ENCODE measurements at places on chromosomes 5 and 9.
A peak's percentile ranks its signal among the peaks of the same experiment; 100 is the strongest.

DNA sequence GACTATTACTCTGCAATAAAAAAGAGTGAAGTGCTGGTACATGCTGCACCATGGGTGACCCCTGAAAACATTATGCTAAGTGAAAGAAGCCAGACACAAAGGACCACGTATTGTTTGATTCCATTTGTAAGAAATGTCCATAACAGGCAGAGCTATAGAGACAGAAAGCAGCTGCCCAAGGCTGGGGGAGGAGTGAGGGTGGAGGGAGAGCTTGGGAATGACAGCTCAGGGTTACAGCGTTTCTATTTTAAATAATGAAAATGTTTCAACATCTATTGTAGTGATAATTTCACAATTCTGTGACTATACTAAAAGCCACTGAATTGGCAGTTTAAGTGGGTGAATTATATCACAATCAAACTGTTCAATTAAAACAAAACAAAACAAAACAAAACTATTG, 81.7 kb downstream of the MYO10 start:
- DNase-seq = no peak

DNA sequence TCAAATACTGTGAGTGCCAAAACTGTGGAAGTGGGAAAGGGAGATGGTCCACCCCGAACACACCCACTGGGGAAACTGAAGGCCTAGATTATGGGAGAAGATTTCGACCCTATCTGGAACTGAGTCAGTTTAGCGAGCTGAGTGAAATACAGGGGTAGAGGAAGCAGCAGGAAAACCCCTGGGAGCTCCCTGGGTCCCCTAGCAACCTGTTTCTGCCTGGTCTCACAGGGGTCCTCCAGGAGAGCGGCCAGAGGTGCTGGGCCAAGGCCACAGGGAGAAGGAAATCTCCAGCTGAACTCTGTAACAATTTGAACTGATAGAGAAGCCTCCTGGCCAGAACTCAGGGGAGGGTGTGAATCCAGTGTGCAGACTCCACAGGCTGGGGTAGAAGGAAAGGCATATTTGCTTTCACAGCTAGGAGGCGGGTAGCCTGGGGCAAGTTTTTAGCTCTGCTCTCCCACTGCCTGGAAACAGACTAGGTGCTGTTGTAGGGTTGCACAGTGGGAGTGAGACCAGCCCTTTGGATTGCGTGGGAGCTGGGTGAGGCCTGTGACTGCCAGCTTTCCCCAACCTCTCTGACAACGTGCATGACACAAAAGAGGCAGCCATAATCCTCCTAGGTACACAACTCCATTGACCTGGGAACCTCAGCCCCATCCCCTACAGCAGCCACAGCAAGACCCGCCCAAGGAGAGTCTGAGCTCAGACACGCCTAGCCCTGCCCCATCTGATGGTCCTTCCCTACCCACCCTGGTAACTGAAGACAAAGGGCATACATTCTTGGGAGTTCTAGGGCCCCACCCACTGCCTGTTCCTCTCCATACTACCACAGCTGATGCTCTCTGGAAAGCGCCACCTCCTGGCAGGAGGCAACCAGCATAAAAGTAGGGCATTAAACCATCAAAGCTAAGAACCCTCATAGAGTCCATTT, 78.8 kb upstream of the GPBP1 start:
- no peak for DNase-seq

- DNase-seq = no peak
Measured at GRCh38 chr5:119289438-119290044, 66.3 kb upstream of the TNFAIP8 start.

DNA sequence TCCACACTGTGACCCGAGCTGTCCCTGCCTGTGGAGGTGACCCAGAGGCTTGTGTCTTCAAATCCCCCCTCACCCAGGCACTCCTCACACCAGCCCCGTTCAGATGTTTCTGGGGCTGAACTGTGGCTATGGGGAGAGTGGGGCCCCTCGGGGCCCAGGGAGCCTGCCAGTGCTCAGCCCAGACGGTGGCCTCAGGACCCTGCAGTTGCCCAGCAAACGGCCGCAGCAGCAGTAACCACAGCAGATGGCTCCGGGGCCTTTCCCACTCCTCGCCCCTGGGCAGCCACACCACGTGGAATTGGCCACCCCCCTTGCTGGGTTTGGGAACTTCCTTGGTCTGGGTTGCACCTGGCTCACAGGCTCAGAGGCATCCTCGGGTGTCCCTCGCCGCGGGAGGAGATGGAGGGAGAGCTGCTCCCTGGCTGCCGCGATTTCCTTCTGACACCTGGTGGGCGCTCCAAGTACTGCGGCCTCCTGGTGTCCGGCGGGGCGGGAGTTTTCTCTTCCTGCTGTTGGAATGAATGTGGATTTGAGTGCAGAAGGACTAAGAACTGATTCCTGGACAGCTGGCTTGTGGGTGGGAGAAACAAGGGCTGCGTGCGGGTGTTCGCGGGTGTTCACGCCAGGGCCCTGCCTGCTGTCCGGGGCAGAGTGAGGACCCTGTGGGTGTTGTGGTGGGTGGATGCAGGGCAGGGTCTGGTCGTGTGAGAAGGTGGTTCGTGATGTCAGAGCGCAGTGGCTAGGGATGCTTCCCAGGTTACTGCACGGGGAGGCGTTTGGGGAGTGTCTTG, 97.5 kb downstream of the COL5A1 start:
- DNase-seq = peak; percentile 18

DNA sequence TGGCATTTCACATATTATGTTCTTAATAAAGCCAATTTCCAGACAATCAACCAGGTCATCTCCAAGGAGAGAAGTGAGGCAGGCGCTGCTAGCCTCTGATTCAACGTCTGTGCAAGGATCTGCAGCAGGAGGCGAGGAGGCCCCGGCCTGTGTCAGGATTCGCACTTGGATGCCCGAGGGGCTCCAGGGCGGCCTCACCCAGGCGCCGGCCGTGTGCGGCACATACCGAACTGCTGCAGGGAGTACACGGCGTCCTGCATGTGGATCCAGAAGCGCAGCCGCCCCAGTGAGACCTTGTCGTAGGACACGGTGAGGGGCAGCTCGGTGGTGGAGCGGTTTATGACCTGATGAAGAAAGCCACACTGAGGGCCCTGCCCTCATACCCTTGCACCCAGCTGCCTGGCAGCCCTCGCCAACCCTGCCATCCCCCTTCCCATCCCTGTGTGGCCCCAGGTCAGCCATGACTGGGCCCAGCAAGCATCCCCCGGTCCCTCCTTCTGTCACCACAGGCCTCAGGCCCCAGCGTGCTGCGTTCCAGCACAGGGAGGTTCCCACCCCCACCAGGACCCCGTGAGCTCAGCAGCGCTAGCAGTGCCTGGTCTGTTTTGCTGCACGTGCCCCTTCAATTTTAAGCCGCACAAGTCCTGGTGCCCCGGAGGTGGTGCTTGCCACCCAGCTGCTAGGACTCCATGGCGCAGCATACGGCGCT, 9.9 kb downstream of the CLPTM1L start:
- DNase-seq = no peak

DNA sequence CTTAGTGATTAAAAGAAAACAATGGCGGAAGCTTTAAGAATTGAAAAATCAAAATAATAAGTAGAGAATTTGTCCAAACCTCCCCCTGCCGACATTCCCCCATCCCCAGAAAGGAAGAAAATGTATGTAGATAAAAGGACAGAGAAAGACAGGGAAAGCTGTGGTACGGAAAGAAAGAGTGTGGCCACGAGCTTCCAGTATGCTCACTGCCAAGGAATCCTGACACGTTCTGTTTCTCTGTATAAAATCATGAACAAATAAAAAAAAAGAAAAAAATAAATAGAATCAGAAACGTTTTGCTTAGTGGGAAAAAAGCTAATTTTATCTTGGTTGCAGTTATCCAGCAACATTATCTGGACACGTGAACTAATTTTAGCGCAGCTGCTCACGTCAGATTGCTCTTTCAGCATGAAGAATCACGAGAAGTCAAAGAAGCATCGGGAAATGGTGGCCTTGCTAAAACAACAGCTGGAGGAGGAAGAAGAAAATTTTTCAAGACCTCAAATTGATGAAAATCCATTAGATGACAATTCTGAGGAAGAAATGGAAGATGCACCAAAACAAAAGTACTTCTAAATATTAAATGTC, 15.2 kb downstream of the DNAJC21 start:
- no peak for DNase-seq

DNA sequence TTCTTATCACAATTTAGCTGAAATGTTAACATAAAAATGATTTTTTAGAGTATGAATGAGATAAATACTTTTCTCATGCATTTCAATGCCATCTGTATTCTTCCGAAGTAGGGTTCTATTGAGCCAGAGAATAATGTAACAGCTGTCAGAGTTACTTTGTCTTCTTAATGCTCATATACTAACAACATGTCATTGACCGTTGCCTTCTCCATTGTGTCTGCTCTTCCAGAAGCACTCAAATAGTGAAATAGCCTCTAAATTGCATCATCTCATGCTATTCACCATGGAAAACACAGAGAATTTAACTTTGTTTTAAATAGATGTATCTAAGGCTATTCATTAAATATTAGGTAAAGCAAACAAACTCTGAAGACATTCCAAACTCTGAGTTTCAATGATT, 1875.9 kb upstream of the CDH9 start:
- no peak for DNase-seq

- no peak for DNase-seq
Measured at GRCh38 chr9:133789778-133790177, 51.6 kb upstream of the SARDH start.

- no peak for DNase-seq
Measured at GRCh38 chr9:16986556-16986955, 116.1 kb upstream of the BNC2 start.

- no peak for DNase-seq
Measured at GRCh38 chr9:136740971-136741882, 1.5 kb downstream of the LCN10 start.

- no peak for DNase-seq
Measured at GRCh38 chr5:168096525-168096924, 194.9 kb upstream of the WWC1 start.

- peak; percentile 27 for DNase-seq
Measured at GRCh38 chr5:94908889-94909480, 290.5 kb downstream of the SLF1 start.

GRCh38 chr5:1318659-1319251, 23.9 kb upstream of the TERT start:
- no peak for DNase-seq

GRCh38 chr5:153099328-153099727, 391.1 kb upstream of the GRIA1 start:
- DNase-seq = no peak

GRCh38 chr9:26789959-26790358, 102.6 kb downstream of the CAAP1 start:
- DNase-seq = no peak

GRCh38 chr5:159330131-159330800, at the start of gene IL12B:
Gene IL12B, minus strand, starts transcription at chr5:159330487. Its CDS starts 3,705 bp downstream, at chr5:159326782.
- no peak for DNase-seq

- peak; percentile 9 for DNase-seq
Measured at GRCh38 chr5:25544652-25545249, 900.0 kb upstream of the CDH10 start.

GRCh38 chr5:83914662-83915418, 194.2 kb upstream of the HAPLN1 start:
- no peak for DNase-seq

DNA sequence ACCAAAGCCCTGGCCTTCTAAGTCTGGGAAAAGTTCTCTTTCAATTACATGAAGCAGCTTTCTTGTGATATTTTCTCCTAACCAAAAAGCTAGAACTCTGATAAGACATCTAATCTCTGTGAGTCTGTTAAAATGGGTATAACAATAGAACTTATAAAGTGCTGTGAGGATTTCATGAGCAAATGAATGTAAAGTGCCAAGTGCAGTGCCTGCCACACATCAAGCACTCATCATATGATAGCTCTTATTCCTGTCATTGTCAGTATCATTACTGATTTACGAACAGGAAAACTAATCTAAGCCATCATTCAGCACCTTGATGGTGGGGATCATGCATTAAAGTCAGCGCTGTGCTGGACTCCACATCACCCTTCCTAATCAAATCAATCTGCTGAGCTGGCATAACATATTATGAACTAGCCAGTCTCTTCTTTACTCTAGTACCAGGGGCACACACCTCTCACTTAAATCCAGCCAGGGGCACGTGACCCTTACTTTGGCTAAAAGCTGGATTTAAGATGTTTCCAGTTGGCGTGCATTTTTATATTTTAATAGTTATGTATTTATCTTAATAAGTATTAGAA, 37.3 kb downstream of the YIPF5 start:
- no peak for DNase-seq

- DNase-seq = no peak
Measured at GRCh38 chr5:144191998-144192397, 21.3 kb downstream of the KCTD16 start.

- peak; percentile 54 for DNase-seq
Measured at GRCh38 chr9:106921341-106921899, 58.5 kb downstream of the ZNF462 start.

GRCh38 chr5:148120317-148120716, 48.0 kb upstream of the SPINK14 start:
- no peak for DNase-seq

DNA sequence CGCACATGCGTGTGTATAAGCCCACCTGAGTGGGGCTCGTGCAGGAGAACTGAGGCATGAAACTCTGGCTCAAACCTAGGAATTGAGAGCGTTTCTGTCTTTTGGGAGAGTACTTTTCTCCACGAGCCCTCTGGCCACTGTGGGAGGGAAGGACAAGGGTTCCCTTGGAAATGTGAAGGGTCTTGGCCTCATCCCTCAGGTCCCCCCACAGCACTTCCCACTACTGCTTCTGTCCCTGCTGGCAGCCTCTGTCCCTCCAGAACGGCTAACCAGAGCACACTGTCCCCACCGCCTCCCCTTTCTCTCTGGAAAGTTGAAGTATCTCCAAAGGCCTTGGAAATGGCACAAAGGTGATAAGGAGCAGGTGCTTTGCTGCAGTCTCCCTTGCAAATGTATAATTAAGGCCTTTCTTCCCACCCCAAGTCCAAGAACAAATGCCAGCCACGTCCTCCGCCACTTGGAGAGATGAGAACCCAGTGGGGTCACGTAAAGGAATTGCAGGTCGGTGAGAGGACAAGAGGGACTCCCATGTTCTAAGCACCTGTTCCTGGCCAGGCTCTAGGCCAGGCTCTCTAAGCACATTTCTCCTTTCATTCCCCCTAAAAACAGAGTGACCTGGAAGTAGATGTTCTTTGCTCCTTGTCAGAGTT, 107.9 kb upstream of the LMX1B start:
- no peak for DNase-seq

GRCh38 chr5:62305358-62305714, 670 bp upstream of the KIF2A start:
- DNase-seq = no peak

GRCh38 chr5:67111779-67112178, 84.8 kb downstream of the CD180 start:
- no peak for DNase-seq

GRCh38 chr9:106726070-106726815, 136.7 kb upstream of the ZNF462 start:
- no peak for DNase-seq

GRCh38 chr5:73380710-73381589, 67.6 kb downstream of the FOXD1 start:
- no peak for DNase-seq

DNA sequence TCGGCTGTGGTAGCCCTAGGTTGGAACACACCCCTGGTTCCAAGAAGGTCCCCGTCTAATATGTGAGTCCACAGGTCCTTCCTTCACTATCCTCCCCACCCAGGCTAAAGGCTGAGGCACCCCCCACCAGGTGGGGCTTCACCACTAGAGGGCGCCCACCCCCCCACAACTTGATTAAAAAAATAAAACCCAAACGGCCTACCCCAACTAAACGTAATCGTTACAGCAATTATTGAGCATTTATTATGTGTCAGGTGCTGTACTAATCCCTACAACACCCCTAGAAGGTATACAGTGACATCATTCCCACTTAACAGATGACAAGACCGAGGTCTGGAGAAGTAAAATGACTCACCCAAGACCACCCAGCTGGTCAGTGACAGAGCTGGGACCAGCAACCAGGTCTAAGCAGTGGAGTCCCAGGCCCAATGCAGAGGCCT, 65.0 kb downstream of the FGF18 start:
- DNase-seq = no peak

- no peak for DNase-seq
Measured at GRCh38 chr9:70995511-70995910, 125.9 kb downstream of the TRPM3 start.
